ENCODE measurements at places on chromosomes 7 and 10. TPM values are rescaled to one million over a fixed set of nuclear protein-coding genes. Genes with fewer than 3 reads are reported as not detected.

Gene GLCCI1
- total RNA-seq = 2.6 TPM

Gene HOXA2
- 2.4 TPM for total RNA-seq

Gene MSMB
- not detected for total RNA-seq

Gene CUZD1
- 0.16 TPM for total RNA-seq

Gene FIS1
- total RNA-seq = 218 TPM

Gene RFC2
- 15.2 TPM for total RNA-seq

Gene NKX1-2
- not detected for total RNA-seq

Gene BHLHA15
- 1.1 TPM for total RNA-seq

Gene EIF5AL1
- 0.49 TPM for total RNA-seq

Gene TWIST1
- 1.1 TPM for total RNA-seq

Gene OR2F2
- not detected for total RNA-seq

Gene CHST15
- total RNA-seq = 11.6 TPM

Gene STMP1
- total RNA-seq = 17.5 TPM

Gene CALML5
- total RNA-seq = not detected

Gene ZNF485
- total RNA-seq = 1.5 TPM
